ENCODE measurements at places on chromosomes 11 and 22. TPM values are rescaled to one million over a fixed set of nuclear protein-coding genes. Genes with fewer than 3 reads are reported as not detected.

DNA sequence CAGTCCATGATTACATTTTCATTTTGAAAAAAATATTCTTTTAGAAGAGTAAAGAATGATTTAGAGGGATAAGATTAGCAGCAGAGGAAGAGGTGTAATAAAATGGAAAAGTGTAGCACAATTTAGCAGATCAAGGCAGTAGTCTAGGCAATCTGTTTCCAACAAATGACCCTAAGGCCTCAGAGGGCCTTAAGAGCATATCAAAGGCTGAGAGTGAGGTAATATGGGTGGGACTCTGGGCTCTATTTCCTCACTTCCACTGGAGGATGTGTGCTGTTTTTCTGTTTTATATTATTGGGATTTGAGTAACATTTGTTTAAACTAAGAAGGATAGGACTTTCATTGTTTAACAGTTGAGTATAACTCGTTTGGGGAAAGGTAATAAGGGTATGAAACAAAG, 28.8 kb downstream of the CCDC81 start:
- H3K27me3 ChIP-seq: no peaks in the 10 kb centered on the region
- DNase-seq: no peak
- no peaks in the 10 kb centered on the region for H3K4me1 ChIP-seq
- no peak overlapping the region for H3K27ac ChIP-seq

- H3K27me3 ChIP-seq: no peaks in the 10 kb centered on the region
- no peaks in the 10 kb centered on the region for H3K36me3 ChIP-seq
Measured at GRCh38 chr11:13249992-13250391, 27.6 kb upstream of the BMAL1 start.

DNA sequence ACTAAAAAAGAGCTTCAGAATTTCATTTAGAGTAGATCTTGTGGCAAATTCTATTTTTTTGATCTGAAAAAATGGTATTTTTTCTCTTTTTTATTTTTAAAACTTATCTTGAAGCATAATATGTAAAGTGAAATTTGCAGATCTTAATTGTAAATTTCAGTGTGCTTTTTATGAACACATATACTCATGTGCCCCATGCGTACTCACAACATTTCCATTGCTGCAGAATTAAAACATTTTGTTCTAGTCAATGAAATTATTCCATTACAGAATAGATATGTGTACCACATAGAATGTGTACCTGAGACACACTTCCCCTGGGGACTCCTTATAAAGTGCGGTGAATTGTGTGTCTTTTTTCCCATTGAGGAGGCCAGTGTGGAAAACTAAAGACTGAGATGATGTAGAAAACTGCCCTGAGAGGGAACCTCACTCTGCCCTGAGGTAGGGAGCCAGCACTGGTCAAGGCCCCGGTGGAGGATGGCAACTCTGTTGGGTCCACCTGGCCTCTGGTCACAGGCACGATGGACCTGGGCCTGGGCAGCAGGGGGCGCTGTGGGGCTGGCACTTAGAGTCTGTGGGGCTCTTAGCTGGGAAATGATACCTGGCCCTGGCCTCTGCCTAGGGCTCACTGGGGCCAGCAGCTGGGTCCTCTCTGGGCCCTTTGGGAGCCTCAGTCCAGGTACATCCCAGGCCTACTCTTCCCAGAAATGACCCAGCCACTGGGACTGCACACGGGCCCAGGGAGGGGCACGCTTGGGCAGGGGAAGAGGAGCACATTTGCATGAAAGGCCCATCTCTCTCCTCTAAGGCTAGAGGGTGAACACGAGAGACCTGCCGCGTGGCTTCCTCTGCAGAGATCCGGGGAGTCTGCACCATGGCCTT, 77.9 kb upstream of the TOP3B start:
- H3K27me3 ChIP-seq: no peaks in the 10 kb centered on the region
- no peaks in the 10 kb centered on the region for H3K36me3 ChIP-seq
- no peak overlapping the region for H3K27ac ChIP-seq

GRCh38 chr22:41201141-41201540, 4.0 kb upstream of the L3MBTL2 start:
- H3K4me3 ChIP-seq: no peak overlapping the region
- no peaks in the 10 kb centered on the region for H3K27me3 ChIP-seq
- H3K27ac ChIP-seq: no peak overlapping the region
- H3K4me1 ChIP-seq: peaks cover 9% of the 10 kb centered on the region
- H3K36me3 ChIP-seq: no peaks in the 10 kb centered on the region

Gene PDGFD
- 12.2 TPM for total RNA-seq

Gene SLCO2B1
- 117 TPM for total RNA-seq

Gene HOATZ
- not detected for total RNA-seq
